ENCODE measurements at places on chromosomes 1 and 21. TPM values are rescaled to one million over a fixed set of nuclear protein-coding genes. Genes with fewer than 3 reads are reported as not detected.

Gene PAPPA2
- polyA plus RNA-seq: 46.0 TPM

Gene AK4
- 44.8 TPM for polyA plus RNA-seq

DNA sequence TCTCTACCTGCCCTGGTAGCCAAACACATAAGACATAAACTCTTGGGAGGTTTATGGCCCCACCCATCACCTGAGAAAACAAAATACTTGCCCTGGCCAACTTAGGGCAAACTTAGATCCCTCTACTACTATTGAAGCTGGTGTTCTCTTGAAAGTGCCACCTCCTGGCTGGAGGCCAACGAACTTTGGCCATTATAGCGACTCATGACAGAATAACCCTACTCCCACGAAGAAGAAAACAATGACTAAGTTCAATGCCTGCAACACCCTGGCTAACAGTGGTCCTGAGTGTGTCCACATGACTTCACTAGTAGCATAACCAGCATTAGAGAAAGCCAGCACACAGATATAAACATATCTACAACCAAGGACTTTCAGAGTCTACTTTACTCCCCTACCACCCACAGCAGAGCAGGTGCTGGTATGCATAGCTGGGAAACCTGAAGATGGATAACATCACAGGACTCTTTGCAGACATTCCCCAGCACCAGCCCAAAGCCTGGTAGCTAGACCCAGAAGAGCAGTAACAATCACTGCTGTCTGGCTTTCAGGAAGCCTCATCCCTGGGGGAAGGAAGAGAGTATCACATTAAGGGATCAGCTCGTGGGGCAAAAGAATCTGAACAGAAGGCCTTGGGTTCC lies 81.0 kb downstream of the SLC30A10 start:
- no peak for DNase-seq

Gene FCGR1A
- polyA plus RNA-seq: 2.0 TPM
